ENCODE measurements at places on chromosomes 7 and 10.

- DNase-seq: no peak
These were observed 56.4 kb downstream of the PROSER2 start for GRCh38 chr10:11879387-11880094.

DNA sequence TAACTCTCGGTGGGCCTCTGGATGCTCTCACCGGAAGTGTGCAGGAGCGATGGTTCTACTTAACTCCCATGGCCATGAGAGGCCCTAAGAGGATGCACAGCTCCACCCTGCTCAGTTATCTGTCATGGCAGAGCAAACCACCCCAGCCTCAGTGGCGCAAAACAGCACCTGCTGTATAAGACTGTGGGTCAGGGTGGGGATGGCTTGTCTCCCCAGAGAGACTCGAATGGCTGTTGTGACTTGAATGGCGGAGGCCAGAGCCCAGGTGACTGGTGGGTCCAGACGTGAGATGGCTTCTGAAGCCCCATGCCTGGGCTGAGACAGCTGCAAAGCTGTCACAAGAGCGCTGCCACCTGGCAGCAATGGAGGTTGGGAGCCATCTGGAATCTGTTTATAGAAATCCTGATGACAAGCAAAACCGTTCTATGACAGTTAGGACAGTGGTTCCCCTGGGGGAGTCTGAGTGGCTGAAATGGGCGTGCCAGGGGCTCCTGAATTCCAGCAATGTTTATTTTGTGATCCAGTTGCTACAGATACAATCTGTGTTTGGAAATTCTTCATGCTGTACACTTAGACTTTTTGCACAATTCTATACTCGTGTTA is 490.5 kb downstream of the TCERG1L start:
- DNase-seq: no peak

- no peak for DNase-seq
These were observed 300.4 kb upstream of the NFE2L3 start for GRCh38 chr7:25851332-25852210.

- DNase-seq: no peak
These were observed 90.5 kb upstream of the FERD3L start for GRCh38 chr7:19235680-19236079.

- no peak for DNase-seq
These were observed 37.0 kb upstream of the LCOR start for GRCh38 chr10:96794836-96795733.

DNA sequence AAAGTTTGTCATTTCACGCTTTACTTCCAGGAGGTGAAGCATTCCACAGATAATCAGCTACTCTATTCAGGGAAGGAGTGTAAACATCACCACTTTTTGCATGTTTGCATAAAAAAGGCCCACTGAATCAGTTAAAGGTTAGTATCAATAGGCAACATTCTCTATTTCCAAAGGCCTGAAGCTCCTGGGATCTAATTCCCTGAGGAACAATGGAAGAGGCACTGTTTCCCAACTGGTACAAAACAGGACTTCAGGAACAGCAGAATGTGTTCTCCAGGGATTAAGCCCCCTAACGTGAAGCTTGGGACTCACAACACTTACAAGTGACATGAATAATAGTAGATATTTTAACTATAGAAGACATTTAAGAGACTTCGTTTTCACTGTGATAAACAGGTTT is 6.1 kb downstream of the LRRN3 start:
- no peak for DNase-seq

All from stimulated activated CD4-positive, alpha-beta T cell treated with anti-CD3 and anti-CD28 coated beads, Interleukin-1b, Interleukin-23, amount 100 ng/mL, for 1 hour (primary cell).